Naive B cell (primary cell): ENCODE measurements at places on chromosomes 7 and 10.

GRCh38 chr7:144720149-144720548, 115.7 kb downstream of the TPK1 start:
- DNase-seq, result no peak

DNA sequence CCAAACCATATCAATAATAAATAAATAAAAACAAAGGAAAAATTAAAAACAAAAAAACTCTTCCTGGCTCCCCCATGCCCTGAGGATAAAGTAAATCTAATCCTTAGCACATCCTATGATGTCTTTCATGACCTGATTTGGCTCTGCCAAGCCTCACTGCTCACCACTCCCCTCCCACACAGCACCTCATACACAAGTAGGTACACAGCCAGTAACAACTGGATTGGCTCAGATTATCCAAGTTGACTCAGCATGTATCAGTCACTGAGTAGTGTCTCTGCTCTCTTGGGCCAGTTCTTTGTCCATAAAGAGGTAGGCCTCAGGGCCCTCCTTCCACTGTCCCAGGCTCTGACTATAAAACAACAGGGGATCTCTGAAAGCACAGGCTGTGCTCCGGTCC, 99.6 kb downstream of the STRA8 start:
- DNase-seq, result no peak

- DNase-seq, result no peak
Observed at GRCh38 chr10:110865186-110865808, 6.4 kb upstream of the PDCD4 start.

DNA sequence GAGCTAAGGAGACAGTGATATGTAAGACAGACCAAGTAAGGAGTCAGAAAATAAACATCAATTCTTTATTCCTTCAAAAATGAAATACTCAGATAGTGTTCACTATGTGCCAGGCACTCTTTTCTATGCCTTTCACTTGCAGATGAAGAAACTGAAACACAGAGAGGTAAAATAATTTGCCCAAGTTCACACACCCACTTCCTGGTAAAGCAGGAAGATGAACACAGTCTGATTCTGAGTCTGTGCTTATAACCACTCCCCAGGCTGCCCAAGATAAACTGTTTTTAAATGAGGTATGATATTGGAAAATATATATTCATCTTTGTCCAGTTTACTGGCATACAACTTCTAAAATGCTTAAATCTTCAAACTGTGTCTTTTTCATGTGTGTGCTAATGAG, 294.4 kb upstream of the NPVF start:
- DNase-seq, result no peak

- no peak for DNase-seq
Observed at GRCh38 chr7:123492485-123492884, 41.9 kb downstream of the IQUB start.

DNA sequence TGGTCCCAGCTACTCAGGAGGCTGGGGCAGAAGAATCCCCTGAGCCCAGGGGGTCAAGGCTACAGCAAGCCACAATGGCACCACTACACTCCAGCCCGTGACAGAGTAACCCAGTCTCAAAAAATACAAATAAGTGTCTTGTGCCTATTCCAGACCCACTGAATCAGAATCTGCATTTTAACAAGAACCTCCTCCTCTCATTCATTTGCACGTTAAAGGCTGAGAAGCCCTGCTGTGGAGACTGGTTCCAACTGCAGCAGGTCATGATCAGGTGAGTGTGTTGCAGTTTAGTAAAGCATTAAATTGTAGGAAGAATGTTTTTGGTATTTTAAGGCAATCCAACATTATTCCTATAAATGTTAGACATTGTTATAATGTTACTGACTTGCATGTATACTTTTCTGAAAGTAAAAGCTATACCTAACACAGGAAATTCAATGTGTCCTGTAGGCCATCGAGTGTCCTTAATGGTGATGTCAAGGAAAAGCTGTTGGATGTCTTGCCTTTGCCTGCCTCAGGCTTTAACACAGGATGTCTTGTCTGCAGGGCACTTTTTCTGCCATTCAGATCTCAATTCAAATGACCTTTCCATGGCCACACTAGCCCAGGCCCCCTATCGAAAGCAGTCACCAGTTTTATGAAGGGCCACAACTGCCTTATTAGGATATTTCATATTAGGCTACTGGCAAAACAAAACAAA, 30.4 kb downstream of the MKRN1 start:
- DNase-seq, result no peak

- DNase-seq, result no peak
Observed at GRCh38 chr7:53426145-53426750, 390.8 kb downstream of the POM121L12 start.

DNA sequence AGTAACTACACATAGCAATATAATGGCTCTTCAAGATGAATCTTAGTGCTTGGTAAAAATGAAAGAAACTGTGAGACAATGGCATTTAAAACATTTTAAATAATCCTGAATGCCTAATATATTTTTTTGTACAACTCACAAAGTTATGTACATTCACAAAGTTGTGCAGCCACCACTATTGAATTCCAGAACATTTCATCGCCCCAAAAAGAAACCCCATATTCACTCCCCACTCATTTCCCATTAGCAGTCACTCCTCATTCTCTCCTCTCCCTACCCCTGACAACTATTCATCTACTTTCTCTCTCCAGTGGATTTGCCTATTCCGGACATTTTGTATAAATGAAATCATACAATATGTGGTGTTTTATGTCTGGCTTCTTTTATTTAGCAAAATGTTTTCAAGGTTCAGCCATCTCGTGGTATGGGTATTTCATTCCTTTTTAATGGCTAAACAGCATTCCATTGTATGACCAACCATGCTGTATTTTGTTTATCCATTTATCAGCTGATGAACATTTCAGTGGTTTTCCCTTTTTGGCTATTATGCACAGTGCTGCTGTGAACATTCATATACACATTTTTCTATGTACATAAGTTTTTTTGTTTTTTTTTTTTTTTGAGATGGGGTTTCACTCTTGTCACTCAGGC, 34.7 kb downstream of the ENTPD7 start:
- no peak for DNase-seq

GRCh38 chr7:750111-750905, 23.2 kb upstream of the PRKAR1B start:
- DNase-seq, result no peak

GRCh38 chr7:111677848-111678247, 115.6 kb upstream of the IMMP2L start:
- no peak for DNase-seq

- no peak for DNase-seq
Observed at GRCh38 chr10:62618054-62618453, 186.5 kb upstream of the ADO start.
